NCI-H526 (cell line): ENCODE measurements at places on chromosomes 6 and 20.
A peak's percentile ranks its signal among the peaks of the same experiment; 100 is the strongest.

DNA sequence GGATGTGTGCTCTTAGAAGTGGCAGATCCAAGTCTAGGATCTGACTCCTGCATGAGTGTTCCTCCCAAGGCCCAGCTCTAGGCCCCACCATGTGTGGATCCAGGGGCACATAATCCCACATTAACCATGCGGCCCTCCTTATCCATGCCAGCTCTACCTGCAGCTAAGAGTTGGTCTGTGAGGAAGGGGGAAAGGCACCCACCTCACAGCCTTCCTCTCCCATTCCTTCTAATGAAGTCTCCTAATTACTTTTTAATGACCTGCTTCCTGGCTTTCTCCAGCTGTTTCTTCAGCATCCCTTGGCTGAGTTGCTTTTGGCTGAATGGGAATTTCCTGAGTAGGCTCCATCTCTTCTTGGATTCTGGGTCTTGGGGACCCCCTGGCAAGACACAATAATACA is 52.2 kb downstream of the NPEPL1 start:
- DNase-seq = no peak

DNA sequence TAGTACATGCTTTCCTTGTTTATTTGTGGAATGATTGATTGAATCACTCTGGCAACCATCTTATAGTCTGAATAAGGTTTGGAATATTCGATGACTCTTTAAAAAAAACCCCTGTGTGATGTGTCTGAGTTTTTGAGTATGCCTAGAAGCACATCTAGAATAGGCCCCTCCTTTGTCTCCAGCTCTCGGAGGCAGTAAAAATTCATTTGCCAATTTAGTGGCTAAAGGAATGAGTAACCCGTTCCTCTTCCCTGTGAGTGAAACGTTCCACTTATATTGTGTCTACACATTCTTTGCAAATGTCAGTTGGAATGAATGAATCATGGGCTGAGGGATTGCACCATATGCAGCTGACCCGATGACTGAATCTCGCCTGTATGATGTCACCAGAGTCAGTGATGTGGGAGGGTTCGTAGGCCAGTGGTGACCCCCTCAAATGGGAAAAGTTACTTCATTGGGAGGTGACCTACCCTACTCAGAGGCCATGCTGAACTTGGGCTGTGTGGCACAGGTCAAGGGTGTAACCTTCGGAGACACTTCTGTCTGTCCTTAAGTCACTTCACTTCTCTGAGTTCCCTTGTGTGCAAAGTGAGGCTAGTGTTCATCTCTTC is 21.6 kb downstream of the MOCS3 start:
- DNase-seq = no peak

GRCh38 chr20:61492065-61492464 is 240.0 kb downstream of the CDH4 start:
- no peak for DNase-seq

GRCh38 chr6:6752129-6752528 is 163.6 kb downstream of the LY86 start:
- DNase-seq = no peak

- peak; percentile 96 for DNase-seq
Measured at GRCh38 chr20:11687546-11688292, 230.0 kb upstream of the BTBD3 start.

DNA sequence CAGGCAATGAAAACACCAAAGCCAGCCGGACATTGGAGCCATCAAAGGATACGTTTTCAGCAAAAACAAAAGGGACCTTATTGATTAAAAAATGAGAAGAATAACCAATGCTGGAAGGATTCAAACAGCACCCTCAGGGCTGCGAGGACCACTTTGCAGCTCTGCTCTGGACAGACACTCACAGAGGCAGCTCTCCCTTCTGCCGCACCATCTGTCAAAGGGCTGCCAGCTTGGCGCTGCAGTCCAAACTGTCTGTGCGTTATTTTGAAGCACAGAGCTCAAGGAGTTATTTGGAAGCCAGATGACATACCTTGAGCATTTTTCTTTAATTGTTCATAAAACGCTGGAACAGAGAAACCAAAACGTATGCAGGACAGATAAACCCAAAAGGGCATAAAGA is 85.2 kb downstream of the KIF16B start:
- DNase-seq = no peak

DNA sequence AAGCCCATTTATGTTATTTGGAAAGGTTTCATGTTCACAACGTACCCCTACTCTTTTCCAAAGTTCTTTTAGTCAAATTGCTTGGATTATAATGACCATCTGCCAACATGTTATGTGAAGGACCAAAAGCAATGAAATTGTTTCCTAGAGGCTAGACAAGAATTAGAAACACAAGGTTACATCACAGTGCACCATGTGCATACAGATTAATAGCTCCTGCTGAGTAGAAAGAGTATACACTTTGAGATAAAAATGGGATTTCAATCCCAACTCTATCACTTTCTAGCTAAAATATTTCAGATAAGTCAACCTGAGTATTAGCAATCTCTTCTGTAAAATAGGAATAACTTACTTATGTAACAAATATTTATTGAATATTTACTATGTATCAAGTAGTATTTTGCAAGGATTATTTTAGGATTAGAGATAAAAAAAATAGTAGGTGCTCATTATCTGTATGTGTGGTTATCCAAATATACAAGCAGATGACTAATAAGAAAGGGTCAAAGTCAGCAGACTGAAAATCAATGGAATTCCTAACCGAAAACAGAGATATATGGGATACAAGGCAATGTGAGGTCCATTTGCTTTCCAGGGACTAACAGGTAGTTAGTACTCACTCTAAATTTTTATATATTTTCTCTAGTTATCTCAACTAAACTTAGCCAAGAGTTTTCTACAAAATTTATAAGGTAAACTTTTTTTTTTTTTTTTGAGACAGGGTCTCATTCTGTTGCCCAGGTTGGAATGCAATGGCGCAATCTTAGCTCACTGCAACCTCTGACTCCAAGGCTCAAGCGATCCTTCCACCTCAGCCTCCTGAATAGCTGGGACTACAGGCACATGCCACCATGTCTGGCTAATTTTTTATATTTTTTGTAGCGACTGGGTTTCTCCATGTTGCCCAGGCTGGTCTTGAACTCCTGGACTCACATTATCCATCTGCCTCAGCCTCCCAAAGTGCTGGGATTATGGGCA is 127.7 kb downstream of the PDSS2 start:
- no peak for DNase-seq

- DNase-seq = no peak
Measured at GRCh38 chr6:14454473-14454775, 336.9 kb downstream of the CD83 start.

- no peak for DNase-seq
Measured at GRCh38 chr6:164185471-164185871, 771.0 kb downstream of the QKI start.

- no peak for DNase-seq
Measured at GRCh38 chr6:149001422-149001821, 254.6 kb downstream of the UST start.

DNA sequence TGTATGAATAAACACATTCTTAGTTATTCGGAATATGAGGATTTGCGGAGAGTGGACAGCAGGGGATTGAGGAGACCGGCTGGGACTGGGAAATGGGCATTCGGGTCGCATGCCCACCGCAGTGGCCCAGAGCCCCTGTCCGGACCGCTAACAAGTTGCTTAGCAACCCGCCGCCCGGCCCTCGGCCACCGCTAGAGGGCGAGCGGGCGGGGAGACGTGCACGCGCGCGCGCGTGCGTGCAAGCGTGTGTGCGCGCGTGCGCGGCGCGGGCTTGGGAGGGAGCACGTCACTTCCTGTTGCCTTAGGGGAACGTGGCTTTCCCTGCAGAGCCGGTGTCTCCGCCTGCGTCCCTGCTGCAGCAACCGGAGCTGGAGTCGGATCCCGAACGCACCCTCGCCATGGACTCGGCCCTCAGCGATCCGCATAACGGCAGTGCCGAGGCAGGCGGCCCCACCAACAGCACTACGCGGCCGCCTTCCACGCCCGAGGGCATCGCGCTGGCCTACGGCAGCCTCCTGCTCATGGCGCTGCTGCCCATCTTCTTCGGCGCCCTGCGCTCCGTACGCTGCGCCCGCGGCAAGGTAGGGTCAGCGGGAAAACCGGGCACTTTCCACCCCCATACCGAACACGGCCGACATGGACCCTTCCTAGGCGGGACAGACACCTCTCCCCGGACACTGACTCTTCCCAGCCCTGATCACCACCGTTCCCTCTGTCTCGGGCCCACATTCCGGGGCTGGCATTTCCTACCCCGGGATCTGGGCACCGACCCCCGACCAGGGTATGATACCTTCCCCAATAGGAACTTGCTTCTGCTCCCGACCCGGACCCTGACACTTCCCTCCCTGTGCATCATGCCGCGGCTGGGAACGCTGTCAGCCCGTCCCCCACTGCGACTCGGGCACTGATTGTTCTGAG is at the start of gene HM13:
Gene HM13 (plus strand): TSS at position 289 of the 918 bp plus-strand sequence. CDS start 110 bp downstream, at position 399.
- DNase-seq = peak; percentile 81

GRCh38 chr6:14393910-14394309 is 276.3 kb downstream of the CD83 start:
- no peak for DNase-seq

GRCh38 chr20:32362901-32363364 is 4.8 kb downstream of the ASXL1 start:
- no peak for DNase-seq

GRCh38 chr6:139642346-139642745 is 267.9 kb upstream of the CITED2 start:
- no peak for DNase-seq

DNA sequence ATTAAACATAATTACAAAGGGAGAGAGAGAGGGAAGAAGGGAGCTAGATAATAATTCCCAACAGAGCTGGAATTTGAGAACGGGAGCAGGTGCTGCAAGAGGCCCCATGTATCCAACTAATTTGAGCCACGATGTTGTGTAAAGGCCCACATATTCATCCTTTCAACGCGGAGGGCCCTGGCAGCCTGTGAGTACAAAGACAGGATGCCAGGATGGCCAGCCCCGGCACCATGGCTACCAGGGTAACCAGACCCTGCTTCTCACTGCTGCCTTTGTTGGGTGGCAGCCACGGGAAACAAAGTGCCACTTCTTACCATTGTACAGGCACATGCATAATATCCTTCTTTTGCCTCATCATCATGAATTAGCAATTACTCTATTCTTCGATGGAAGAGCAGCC is 492.0 kb upstream of the NRSN1 start:
- DNase-seq = no peak

GRCh38 chr6:31063906-31064435 is 48.4 kb downstream of the C6orf15 start:
- no peak for DNase-seq

- no peak for DNase-seq
Measured at GRCh38 chr6:27544612-27545260, 71.8 kb upstream of the ZNF184 start.
